ENCODE measurements at places on chromosomes 3 and 15.

GRCh38 chr15:70063980-70064379 lies 33.7 kb downstream of the TLE3 start:
- DNase-seq, result no peak

DNA sequence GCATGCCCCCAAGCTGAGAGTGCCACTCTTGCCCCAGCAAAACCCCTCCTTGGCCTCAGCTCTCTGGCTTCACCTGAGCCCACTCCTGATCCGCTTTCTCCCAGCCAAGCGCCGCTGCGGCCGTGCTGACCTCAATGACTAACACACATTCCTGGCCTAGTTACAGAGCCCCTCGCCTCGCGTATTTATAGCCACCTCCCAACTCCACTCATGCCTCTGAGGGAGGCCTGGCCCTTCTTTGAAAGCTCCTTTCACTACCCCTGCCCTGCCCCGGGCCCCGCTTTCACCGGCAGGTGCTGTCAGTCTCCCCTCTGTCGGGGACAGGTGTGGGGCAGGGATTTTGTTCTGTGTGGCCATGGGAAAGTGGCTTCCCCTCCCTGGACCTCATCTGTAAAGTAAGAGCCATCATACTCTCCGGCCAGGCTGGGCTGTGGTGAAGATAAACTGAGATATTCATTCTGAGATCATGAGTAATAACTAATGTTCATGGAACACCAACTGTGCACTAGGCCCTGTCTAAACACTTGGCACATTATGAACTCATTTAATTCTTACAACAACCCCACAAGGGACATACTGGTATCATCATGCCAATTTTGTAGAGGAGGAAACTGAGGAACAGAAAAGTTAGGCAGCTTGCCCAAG lies 13.2 kb upstream of the ATP2B2 start:
- no peak for DNase-seq

- peak; percentile 40 for DNase-seq
Observed at GRCh38 chr3:45642731-45643152, 46.5 kb upstream of the SACM1L start.

GRCh38 chr15:94236608-94237007 lies 5.2 kb downstream of the MCTP2 start:
- no peak for DNase-seq

- DNase-seq, result no peak
Observed at GRCh38 chr3:45462522-45463265, 74.3 kb downstream of the LARS2 start.

- DNase-seq, result no peak
Observed at GRCh38 chr3:188574885-188575284, 420.9 kb downstream of the LPP start.

GRCh38 chr3:190042558-190042957 lies 78.1 kb downstream of the P3H2 start:
- no peak for DNase-seq

DNA sequence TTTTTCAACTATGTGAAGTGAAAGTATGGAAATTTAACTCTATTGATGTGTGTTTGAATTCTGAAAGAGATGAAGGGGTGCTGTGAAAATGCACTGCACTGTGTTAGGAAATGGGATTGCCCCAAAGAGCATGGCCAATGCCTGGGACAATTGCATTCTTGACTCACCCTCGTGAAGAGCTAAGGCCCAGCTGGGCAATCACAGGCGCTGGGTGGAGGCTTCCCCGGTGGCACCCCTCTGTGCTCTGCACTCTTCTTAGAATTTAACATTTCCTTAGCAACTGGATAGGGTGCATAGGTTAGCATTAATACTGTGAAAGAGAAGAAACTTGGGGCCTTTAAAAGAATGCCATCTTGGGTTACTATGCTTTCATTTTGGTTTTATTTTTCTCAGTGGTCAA lies 179.9 kb upstream of the GOLIM4 start:
- no peak for DNase-seq

GRCh38 chr3:150059241-150059640 lies 88.5 kb upstream of the PFN2 start:
- DNase-seq, result no peak

DNA sequence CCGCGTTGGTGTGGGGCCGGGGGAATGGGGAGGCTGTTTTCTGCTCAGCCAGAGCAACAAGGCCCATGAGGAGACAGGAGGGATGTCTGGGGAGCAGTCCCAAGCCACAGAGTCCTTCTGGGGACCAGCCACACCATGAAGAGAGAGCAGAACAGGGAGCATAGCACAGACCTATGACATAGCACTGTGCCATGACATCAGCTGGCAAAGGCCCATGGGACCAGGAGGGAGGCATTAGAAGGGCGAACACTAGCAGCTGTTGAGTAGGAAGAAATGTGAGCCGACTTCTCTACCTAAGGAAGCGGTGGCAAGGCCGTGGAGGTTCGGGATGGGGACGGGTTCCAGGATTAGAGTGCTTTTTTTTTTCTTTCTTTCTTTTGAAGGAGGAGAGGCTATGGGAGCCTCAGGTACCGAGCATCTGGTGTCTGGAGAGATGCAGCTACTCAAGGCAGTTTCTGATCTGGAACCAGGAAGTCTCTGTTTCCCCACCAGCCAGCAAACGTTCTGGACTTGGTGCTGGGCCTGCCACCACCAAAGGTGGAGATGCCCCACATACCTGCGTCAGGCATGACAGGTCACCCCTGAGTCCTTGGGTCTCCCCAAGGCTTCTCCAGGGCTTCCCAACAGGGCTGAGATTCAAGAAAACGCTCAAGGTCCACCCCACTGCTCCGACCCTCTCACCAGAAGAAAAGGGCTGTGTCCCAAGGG lies 77.3 kb upstream of the CGNL1 start:
- DNase-seq, result no peak

DNA sequence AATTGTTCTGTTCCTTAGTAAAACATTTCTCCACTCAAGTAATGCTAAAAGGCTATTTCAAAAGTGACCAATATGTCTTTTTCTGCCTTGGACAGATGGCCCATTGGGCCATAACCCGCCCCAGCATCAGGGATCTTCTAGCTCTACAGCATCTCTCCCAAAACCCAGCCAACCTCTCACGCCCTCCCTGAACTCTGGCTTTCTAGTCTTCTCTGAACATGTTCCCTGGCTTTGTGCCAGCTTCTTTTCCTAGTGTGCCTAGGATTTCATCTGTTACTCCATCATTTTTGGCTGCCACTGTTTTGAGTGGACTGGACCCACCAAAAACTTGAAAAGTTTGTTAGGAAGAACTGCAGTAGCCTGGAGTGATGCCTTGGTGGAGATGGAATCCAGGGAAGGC lies 30.7 kb downstream of the TRPM1 start:
- DNase-seq, result no peak

GRCh38 chr3:122000936-122001605 lies 21.0 kb downstream of the ILDR1 start:
- no peak for DNase-seq

DNA sequence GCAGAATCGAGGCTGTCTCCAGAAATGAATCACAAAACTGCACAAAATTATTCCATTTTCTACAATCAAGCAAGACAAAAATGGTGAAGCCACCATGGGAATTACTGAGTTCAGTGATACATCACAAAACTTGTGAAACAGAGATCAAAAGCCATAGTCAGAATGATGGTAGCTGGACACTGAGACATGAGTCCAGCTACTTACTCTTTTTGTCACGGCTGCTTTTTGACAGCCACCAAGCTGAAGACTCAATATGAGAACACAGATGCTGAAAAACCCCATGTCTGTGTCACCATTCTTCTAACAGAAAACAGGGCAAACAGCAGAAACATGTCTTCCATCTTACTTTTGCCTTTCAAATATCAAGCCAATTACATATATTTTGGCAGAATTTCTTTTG lies 237.6 kb downstream of the LPP start:
- no peak for DNase-seq

GRCh38 chr3:5972586-5972985 lies 785.1 kb downstream of the EDEM1 start:
- no peak for DNase-seq

- DNase-seq, result no peak
Observed at GRCh38 chr3:128266453-128266852, 113.2 kb downstream of the EEFSEC start.

DNA sequence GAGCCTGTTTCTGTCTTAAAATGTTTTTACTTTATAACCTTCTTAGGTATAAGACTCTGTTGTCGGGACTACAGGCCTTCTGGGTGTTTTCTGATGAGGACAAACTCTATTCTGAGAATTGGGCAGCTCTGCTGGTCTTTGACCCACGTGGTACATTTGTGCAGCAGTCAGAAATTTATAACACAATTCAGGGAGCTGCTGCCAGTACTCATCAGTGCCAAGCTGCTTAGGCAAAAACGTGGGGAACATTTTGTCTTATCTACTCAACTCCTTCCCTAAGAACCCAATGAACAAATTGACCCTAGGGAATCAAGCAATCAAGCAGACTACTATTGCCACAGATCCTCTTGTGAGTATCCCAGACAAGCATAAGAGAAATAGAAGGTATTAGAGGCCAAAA lies 180.7 kb upstream of the PDZRN3 start:
- DNase-seq, result peak; percentile 56

DNA sequence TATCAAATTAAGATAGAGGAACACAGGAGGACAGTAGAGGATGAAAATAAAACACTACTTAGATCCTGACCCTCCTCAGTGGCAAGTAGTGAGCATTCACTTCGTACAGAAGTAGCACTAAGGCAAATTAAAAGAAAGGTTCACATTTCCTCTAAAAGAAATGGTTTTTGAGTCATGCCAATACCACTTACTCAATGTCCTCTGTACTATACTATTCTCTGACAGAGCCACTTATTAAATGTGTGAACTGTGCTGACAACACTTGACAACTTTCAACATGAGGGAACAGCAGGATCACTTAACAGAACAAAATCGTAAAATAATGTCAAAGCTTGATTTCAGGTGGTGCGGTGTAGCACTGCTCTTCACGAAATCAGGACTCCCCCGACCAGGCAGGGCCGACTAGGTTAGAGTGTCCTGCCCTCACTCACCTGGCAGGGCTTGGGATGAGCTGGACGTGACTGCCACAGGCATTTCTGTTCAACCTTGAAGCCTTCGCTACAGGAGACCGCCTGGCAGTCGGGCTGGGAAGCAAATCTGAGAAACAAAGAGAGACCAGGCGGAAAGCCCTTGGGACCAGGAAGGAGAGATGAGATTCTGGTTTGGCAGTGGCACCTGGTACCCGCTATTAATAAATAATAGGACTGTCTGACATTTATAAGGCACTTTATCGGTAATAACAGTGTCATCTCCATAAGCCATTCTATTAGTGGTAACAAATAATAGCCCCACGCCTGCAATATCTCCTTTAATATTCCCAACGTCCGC lies 611 bp upstream of the SLC27A2 start:
- DNase-seq, result no peak

DNA sequence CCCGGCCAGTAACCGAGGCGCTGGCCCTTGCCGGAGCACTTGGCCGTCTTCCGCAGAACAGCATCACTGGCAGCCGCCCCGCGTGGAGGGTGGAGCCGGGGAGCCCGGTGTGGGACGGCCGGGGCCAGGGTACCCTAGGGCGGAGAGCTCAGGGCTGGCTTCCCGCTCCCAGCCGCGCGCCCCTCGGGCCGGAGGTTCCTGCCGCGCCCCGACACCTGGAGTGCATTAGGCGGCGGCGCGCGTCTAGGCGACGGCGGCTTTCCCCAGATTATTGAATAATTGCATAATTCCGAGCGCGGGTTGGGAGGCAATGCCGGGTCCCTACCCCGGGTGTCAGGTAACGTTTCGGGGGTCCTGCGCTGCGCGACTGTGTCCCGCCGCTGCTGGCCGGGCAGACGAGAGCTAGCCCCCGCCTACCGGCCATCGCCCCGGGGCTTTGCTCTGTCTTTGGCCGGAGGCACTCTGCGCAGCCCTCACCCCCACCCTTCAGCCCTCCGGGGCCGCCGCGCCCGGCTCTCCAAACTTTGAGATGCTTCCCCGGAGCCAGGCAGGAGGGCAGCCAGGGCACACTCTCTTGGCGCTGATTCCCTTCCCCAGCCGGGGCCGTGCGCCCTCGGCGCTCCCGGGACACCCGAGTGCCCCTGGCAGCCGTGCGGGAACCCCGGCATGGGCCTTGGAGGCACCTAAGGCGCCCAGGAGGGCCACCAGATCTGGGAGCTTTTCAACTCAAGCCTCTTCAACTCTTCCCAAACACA lies 749 bp downstream of the ITGA11 start:
- no peak for DNase-seq

- no peak for DNase-seq
Observed at GRCh38 chr3:19220311-19220710, 72.0 kb downstream of the KCNH8 start.

GRCh38 chr15:38622304-38622703 lies 57.7 kb upstream of the RASGRP1 start:
- no peak for DNase-seq
